ENCODE measurements at places on chromosomes 12 and 14. TPM values are rescaled to one million over a fixed set of nuclear protein-coding genes. Genes with fewer than 3 reads are reported as not detected.

TMBIM6 gene
- total RNA-seq, result 402 TPM

TAS2R14 gene
- total RNA-seq, result 6.8 TPM

ZDHHC22 gene
- not detected for total RNA-seq

PLEK2 gene
- 11.1 TPM for total RNA-seq

ANHX gene
- not detected for total RNA-seq

DENND5B gene
- total RNA-seq, result 19.4 TPM

PAX9 gene
- 0.07 TPM for total RNA-seq

CLEC4A gene
- 0.14 TPM for total RNA-seq

FBLN5 gene
- total RNA-seq, result 2.9 TPM

CISTR gene
- total RNA-seq, result not detected

SP1 gene
- 61.3 TPM for total RNA-seq

ADAMTS20 gene
- total RNA-seq, result not detected

SLC4A8 gene
- 5.5 TPM for total RNA-seq

TAS2R20 gene
- 8.6 TPM for total RNA-seq

LMNTD1 gene
- not detected for total RNA-seq

KIF5A gene
- total RNA-seq, result under 0.01 TPM

GLIPR1L1 gene
- not detected for total RNA-seq

TAS2R7 gene
- total RNA-seq, result 0.14 TPM

HPD gene
- total RNA-seq, result not detected

Data from thoracic aorta endothelial cell (primary cell).